Activated CD4-positive, alpha-beta memory T cell treated with anti-CD3 and anti-CD28 coated beads, Interleukin-2, amount 10 ng/mL, durations not matched to agents 7 days and 5 days (primary cell): ENCODE measurements at places on chromosomes 5 and 9. TPM values are rescaled to one million over a fixed set of nuclear protein-coding genes. Genes with fewer than 3 reads are reported as not detected.

Gene FBP2
- not detected for total RNA-seq

Gene TEX53
- not detected for total RNA-seq

DNA sequence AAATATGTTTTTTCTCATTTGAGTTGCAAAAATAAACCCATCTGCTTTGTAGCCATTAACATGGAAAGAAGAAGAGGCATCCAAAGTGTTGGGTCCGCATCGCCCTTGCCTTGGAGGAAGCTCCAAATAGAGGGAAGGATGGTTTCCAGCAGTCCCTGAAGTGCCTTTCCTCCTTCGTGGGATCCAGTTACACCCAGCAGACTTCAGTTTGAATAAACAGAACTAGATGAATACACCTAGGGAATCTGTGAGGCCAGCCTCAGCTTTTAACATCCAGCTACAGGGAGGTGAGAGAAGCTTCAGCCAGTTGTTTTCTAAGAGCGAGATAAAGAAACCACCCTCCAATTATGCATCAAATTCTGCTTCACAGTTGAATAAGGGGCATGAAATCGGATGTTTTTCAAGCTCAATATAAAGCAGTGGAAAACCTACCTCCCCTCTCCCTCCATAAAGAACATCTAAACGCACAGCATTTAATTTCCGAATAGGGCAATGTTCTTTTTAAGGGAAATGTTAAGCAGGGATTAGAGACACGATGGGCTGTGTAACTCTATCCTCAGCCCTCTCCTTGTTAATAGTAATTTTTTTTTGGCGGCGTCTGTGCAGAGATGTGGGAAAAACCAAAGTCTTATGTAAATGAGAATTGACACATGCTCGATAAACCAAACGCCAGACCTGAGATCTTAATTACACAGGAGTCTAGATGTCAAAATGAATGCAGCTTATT is 264.7 kb downstream of the SLIT3 start:
- H3K4me3 ChIP-seq, result no peak overlapping the region
- H3K27me3 ChIP-seq, result peaks cover 5% of the 10 kb centered on the region

Gene TUSC1
- total RNA-seq, result not detected

DNA sequence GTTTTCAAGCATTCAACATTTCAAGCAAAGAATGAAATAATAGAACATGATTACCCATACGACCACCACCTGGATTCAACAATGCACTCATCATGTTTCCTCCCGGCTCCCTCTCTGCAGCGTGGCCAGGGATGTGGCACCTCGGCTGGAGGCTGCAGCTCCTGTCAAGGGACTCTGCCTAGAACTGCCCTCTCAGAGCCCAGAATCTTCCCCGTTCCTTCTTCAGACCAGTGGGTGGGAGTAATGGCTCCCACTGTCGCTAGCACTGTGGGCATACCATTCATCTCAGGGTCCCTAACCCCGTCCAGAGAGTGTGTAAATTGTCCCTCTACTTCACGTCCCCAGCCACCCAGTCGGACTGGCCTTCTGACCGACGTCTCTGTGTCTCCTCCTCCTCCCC is 118.6 kb upstream of the COL5A1 start:
- no peaks in the 10 kb centered on the region for H3K4me1 ChIP-seq
- peaks cover 2% of the 10 kb centered on the region for H3K27me3 ChIP-seq
- H3K4me3 ChIP-seq, result no peak overlapping the region
- no peaks in the 10 kb centered on the region for H3K36me3 ChIP-seq
- no peak overlapping the region for H3K27ac ChIP-seq
- DNase-seq, result no peak

Gene AMACR
- total RNA-seq, result 7.5 TPM

DNA sequence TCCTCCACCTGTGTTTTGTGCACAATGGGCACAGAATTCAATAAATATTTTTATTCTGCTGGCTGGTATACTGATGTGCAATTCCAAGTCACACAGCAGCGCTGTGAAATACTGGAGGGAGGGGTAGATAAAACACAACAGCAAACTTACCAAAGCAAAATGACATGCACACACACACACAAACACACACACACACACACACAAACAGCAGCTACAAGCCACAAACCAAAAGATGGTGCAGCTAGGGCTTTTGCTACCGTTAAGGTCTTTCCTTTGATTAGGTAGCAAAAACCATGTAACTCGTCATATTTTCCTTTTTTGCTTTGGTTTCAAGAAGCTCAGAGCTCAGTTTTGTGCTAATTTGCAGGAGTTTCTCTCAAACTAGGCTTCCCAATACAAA is 1.8 kb upstream of the TBCA start:
- DNase-seq, result no peak
- no peaks in the 10 kb centered on the region for H3K27me3 ChIP-seq
- H3K4me1 ChIP-seq, result peaks cover 40% of the 10 kb centered on the region
- H3K36me3 ChIP-seq, result peaks cover 17% of the 10 kb centered on the region
- no peak overlapping the region for H3K27ac ChIP-seq

- H3K4me3 ChIP-seq, result no peak overlapping the region
- peaks cover 3% of the 10 kb centered on the region for H3K27me3 ChIP-seq
- no peaks in the 10 kb centered on the region for H3K36me3 ChIP-seq
- DNase-seq, result no peak
Measured at GRCh38 chr5:75072061-75072460, 19.7 kb upstream of the GCNT4 start.

GRCh38 chr9:79111653-79112052 is 460.1 kb upstream of the TLE4 start:
- H3K27ac ChIP-seq, result no peak overlapping the region
- no peaks in the 10 kb centered on the region for H3K4me1 ChIP-seq
- H3K36me3 ChIP-seq, result no peaks in the 10 kb centered on the region
- H3K27me3 ChIP-seq, result no peaks in the 10 kb centered on the region
- no peak for DNase-seq

- no peak for DNase-seq
- no peak overlapping the region for H3K4me3 ChIP-seq
- H3K27ac ChIP-seq, result no peak overlapping the region
- H3K27me3 ChIP-seq, result no peaks in the 10 kb centered on the region
Measured at GRCh38 chr9:20505574-20505973, 116.7 kb downstream of the MLLT3 start.

DNA sequence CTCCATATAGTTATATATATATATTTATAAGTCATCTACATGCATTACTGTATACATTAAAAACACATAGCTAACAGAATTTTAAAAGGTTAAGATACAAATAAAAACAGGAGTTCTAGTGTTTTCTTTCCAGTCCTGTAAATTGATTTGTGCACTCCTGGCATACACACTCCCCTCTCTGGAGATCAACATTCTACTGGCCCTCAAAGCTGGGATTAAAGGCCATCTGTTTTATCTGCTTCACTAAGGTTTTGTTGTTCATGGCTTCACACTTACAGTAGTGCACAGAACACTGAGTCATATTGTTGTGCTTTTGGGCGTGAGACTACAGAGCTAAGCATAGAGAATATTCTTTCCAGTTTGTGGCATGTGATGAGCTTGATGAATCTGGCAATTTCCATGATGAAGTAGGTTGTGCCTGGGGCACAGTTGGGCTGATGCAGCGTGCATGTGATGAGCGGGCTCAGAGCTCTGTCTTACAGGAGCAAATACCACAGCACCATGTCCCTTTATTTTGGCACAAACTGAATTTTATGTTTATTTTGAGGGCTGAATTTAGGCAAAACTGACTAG is 98.2 kb downstream of the TAF11L14 start:
- DNase-seq, result no peak
- H3K4me3 ChIP-seq, result no peak overlapping the region
- H3K27ac ChIP-seq, result no peak overlapping the region
- no peaks in the 10 kb centered on the region for H3K27me3 ChIP-seq
- no peaks in the 10 kb centered on the region for H3K36me3 ChIP-seq

DNA sequence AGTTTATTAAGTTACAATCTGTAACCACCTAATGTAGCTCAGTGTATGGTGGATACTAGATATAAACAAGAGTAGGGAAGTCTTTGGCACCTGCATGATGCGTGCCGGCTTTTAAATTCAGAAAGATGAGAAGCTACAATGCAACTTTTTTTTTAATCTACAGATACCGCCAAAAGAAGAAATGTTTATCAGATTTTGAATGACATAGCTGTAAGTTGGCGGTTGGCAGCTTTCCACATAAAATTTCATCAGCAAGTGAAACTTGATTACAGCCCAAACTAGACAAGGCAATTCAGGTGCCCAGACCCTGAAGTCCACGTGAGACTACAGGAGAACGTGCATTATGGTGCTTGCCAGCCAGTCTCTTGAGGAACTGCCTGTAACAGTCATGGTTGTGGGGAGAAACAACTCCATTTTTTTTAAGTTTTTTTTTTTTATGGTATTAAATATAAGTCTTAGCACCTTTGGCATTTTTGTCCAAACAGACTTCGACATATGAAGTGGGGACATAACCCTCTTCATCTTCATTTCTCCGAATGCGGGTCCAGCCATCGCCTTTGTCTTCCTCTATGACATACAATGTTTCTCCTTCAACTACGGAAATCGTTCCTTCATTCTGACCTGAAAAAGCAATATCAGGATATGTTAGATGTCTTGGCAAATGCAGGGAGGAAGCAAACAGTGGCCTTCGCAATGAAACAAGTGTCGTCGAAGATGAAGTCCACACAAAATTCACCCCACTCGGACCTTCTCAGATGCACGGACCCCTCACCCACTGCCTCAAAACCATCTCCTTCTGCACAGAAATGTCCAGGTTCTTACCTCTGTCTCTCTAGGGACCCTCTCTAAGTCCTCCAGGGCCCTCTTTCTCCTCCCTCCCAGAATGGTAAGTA is 60.4 kb downstream of the USP20 start:
- peak overlapping the region; percentile 100 for H3K27ac ChIP-seq
- H3K4me3 ChIP-seq, result no peak overlapping the region
- H3K27me3 ChIP-seq, result no peaks in the 10 kb centered on the region
- DNase-seq, result peak; percentile 46
- H3K4me1 ChIP-seq, result peaks cover 84% of the 10 kb centered on the region

- H3K4me3 ChIP-seq, result no peak overlapping the region
- H3K36me3 ChIP-seq, result no peaks in the 10 kb centered on the region
- H3K4me1 ChIP-seq, result no peaks in the 10 kb centered on the region
- no peak overlapping the region for H3K27ac ChIP-seq
- DNase-seq, result no peak
Measured at GRCh38 chr5:36705055-36705454, 98.6 kb downstream of the SLC1A3 start.

DNA sequence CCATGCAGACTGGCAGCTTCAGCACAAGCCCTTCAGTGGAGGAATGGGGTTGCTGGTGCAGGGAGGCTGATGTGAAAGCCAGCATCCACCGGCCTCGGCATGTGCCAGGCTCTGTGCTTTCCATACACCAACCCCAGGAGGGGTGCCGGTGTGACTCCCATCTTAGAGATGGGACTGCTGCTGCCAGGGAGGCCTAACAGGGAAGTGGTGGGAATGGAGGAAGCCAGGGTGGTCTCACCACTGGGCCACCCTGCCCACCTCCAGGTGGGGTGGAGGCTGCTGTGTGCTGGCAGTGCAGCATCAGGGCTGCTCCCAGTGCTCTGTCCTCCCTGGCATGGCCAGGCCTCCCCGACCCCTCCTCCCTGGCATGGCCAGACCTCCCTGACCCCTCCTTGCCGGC is 32.8 kb upstream of the PITX1 start:
- DNase-seq, result no peak
- H3K4me3 ChIP-seq, result no peak overlapping the region
- H3K27me3 ChIP-seq, result no peaks in the 10 kb centered on the region
- H3K36me3 ChIP-seq, result no peaks in the 10 kb centered on the region

DNA sequence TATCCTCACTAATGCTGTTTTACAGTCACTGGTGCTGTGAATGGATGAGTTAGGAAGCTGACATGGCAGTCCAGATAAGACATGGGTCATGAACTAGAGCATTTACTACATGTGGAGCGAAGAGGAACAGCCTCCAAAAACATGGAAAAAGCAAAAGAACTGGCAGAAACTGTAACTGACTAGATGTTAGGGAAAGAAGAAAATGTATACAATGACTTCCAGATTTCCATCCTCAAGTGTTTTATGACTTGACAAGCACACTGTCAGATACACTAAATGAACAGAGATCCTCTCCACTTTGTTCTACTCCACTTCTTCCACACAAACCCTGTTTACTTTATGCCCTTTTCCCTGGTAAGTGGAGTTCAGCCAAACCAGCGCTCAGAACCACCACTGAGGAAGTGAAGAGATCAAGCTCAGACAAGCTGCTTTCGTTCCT is 11.5 kb downstream of the HMGCS1 start:
- peaks cover 51% of the 10 kb centered on the region for H3K4me1 ChIP-seq
- no peaks in the 10 kb centered on the region for H3K27me3 ChIP-seq
- H3K4me3 ChIP-seq, result no peak overlapping the region
- H3K27ac ChIP-seq, result no peak overlapping the region
- DNase-seq, result no peak
